Activated naive CD4-positive, alpha-beta T cell (primary cell): ENCODE measurements at places on chromosomes 1 and 21.

DNA sequence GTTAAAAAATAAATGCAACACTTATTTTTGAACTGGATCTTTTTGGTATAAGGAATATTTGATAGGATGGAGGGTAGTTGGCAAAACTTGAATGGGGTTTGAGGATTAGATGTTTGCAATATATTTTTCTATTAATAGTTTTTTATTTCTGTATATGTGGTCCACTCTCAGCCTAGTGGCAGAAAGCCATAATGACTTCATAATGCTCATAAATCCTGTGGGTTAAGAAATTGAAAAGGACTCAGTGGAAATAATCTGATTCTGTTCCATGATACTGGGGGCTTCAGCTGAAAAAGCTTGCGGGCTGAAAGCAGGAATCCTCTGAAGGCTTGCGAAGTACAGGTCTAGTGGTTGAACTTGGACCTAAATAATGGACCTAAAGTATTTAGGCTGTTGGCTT is 1028.6 kb upstream of the PRMT6 start:
- DNase-seq, result no peak

DNA sequence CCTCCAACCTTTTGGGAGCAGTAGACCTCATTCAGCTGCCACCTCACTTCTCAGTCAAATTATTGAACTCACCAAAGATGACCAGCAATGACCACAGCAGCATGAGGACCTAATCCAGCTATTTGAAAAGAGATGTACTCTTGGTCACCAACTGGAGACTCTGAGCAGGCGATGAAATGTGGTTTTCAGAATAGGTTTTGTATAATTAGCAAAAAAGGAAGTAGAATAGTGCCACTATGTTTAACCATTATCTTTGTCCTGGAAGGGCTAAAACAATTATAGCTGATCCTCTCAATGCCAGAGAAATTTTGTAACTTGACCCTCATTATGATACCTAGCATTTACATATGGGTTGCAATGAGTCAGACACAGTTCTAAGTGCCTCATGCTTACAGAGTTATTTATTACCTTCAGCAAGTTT is at the start of gene FCRL2:
Gene FCRL2, minus strand, starts transcription at position 162 of the 421 bp plus-strand sequence. Its CDS starts 59 bp downstream, at position 103.
- DNase-seq, result no peak

DNA sequence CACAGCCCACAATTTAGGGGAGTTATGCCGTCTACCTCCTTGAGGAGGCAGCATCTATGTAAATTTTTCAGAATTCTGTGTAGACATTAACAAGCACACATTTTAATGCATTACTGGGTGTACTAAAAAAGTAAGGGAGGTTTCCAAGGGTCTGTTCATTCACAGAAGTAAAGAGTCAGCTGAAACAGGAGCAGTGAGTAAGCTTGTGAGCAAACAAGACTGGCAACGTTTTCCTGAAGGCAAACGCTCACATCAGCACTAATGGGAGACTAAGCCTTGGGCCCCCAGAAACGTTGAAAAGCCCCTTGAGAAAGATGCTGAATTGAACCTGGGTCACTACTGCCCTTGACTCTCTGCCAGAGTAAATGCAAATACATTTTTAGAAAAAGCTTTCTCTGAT is 25.7 kb downstream of the RPRD2 start:
- DNase-seq, result no peak

DNA sequence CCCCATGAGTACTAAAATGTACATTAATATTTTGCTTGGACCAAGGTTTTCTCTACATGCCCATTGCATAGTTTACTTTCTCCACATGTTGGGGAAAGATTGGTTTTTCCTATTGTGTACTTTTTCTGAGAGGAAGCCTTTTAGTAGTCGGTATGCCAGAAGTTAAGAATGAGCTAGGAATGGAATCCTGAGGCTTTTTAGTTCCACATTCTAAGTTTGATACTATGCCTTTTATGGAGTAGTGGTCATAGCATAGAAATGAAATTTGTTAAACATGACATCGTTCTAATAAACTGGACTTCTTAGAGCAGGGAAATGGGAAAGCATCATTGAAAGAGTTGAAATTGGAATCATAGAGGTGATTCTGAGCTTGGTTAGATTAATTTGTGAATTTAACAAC is 64.3 kb downstream of the BCL9 start:
- no peak for DNase-seq

DNA sequence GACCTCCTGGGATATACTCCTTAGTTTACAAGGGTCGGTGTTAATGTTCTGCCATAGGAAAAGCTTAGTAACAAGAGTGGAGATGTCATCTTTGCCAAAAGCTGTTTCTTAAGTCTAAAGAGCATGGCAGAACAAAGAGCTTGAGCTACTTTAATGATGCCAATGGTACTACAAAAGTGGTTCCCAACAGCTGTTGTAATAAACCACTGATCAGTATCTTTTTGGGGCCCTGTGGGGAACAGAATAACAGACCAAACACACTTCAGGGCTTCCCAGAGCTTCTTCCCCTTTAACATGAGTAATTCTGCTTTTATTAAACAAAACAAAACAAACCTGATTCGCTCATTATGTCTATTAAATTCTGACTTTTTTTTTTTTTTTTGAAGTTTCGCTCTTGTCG is 116.3 kb downstream of the NCAM2 start:
- no peak for DNase-seq

DNA sequence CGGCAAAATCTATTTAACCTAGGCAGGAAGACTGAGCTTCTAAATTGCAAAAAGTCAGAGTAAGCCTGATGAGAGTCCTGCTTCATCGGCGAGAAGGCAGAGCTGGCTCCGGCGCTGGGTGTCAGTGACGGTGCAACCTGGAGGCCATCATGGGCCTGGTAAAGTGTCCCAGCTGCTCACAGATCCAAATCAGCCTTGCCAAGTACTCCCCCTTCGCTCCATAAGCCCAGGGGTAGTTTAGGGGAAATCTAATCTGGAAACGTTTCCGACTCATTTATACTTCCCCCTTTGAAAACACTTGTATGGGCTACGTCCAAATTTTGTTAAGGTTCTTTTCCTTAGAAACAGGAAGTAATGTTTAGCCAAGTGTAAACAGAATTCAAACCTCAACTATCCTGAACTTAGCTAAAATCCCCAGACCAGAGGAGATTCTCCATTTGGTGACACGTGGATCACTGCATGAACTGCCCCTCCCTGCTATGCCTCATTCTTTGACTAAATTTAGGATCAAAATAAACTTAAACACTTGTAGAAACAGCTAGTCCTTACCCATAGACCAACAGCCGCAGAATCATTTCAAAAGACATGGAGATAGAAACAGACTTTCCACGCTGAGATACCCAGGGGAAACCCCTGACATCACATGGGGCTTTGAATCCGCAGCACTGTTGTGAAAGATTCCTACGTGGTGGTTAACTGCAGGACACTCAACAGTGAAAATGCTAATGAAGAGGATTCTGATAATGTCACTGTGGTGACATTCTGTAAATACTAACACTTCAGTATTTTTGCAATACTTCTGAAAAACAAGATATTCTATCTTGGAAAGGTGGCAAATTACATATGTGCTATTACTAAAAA is 172.7 kb downstream of the TGFBR3 start:
- DNase-seq, result no peak

- no peak for DNase-seq
Measured at GRCh38 chr1:248872752-248873408, 14.0 kb upstream of the ZNF692 start.

GRCh38 chr1:21586846-21587601 is 77.8 kb downstream of the ALPL start:
- DNase-seq, result no peak

DNA sequence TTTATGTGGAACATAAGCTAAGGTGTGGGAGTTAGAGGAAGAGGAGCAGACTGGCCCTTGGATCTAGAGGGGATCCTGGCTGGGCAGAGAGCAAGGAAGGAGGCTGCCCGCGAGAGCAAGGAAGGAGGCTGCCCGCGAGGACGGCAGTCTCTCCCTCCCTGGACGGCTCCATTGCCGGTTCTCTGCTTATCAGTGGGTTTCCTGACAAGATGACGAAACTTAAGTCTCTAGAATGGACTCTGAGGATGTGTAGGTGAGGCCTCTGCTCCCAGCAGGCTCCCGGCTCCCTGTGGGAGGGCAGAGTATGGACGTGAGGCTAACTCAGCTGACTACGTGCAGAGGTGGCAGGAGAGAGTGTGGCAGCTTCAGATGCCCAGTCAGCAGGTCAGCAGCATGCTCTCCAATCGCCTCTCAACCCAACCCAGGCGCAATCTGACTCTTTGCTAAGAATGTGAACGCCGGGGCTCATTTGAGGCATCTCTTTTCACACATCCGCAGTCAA is 6.1 kb downstream of the MYBPHL start:
- DNase-seq, result no peak

DNA sequence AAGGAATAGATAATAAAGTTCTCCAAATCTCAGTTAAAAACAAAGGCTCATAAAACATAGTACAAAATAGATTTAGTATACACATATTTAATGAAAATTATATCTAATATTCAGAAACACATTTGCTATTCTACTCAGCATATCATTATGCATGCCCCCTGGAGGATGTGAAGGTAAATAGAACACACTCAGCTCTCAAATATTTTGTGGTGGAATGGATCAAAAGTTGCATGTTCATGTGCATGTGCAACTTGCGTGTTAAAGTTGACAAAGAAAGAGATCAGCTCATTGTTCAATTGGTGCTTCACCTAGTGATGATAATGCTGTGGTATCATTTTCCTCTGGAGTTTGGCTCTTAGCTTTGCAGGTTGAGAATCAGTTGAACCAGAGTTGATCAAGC is 4.9 kb upstream of the ZNF644 start:
- no peak for DNase-seq

GRCh38 chr1:229316166-229316565 is 26.7 kb downstream of the CCSAP start:
- DNase-seq, result no peak

DNA sequence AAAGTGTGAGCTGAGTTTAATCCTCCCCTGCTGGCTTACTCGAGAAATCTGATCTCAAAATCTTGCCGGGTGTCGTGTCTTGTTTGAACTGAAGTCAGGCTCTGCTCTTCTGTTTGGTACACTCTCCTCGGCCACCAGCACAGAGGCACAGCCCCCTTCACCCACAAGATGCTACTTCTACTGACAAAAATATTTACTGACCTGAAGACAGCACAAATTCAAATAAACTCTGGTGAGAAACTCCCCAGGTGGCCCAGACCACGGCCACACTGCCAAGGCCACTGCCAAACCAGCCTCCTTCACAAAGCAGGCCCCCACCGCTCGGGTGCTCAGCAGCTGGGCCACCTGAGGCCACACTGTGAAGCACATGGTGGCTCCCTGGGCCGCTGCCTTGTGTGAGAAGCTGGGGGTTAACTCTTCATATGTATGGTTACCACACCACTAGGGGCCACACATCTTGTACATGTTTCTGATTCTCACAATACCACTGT is 80.6 kb downstream of the TGFBR3 start:
- DNase-seq, result no peak

GRCh38 chr1:201230676-201231075 is 40.1 kb downstream of the IGFN1 start:
- DNase-seq, result no peak

DNA sequence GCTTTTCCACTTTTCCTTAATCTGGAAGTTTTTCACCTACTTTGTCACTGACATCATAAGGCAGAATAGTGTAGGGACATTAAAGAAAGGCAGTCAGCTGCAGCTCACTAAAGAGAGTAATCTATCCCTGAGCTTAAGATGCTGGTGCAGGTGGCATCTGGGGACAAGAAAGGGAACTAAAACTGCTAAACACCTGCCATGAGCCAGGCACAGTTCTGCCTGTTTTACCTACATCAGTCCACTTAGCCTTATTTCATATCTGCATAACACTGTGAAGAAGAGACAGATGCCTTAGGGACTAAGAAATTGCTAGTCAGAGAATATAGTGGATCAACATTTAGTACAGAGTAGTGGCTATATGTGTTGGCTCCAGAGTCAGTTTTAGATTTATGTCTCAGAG is 88.1 kb downstream of the GPATCH2 start:
- DNase-seq, result no peak

GRCh38 chr1:2103901-2104590 is 53.8 kb downstream of the PRKCZ start:
- DNase-seq, result no peak

- DNase-seq, result no peak
Measured at GRCh38 chr1:53896635-53897229, 2.7 kb downstream of the DIO1 start.

DNA sequence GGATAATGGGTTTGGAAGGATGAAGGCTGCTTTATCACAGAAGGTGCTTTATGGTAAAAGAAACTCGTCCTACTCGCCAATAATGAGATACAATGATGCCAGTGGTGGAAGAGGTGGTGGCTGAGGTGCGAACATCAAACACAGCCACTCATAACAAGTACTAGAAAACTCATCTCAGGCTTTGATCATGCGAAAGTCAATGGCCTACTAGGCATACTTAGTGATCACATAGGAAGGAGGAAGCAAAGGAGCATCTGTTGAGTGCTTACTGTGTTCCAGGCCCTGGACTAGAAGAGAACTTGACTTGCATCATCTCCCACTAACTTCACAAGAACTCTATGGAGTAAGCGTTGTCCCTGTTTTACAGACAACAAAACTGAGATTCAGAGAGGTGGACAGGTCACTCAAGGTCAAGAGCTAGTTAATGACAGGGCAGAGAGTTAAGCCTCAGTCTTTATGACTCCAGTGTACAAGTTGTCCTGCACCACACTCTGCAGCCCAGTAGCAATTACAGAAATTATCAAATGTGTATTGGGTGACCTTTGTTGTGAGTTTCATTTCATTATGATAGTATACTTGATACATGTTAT is 33.6 kb downstream of the RUNX1 start:
- no peak for DNase-seq

GRCh38 chr1:15949453-15950245 is 26.3 kb downstream of the ZBTB17 start:
- DNase-seq, result peak; percentile 53

DNA sequence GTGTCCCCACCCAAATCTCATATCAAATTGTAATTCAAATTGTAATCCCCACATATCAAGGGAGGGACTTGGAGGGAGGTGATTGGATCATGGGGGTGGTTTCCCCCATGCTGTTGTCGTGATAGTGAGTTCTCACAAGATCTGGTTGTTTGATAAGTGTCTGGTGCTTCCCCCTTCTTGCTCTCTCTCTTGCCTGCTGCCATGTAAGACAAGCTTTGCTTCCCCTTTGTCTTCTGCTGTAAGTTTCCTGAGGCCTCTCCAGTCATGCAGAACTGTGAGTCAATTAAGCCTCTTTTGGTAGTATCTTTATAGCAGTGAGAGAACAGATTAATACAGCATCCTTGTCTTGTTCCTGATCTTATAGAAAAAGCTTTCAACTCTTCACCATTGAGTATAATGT is 6.5 kb upstream of the LRRC39 start:
- DNase-seq, result no peak

- DNase-seq, result no peak
Measured at GRCh38 chr1:109479901-109480300, 3.8 kb upstream of the ATXN7L2 start.

- DNase-seq, result no peak
Measured at GRCh38 chr1:4284976-4285375, 369.4 kb upstream of the AJAP1 start.

- no peak for DNase-seq
Measured at GRCh38 chr1:13783551-13783950, 83.6 kb downstream of the PRDM2 start.

- no peak for DNase-seq
Measured at GRCh38 chr1:64743954-64744491, 852 bp upstream of the RAVER2 start.

GRCh38 chr1:109306832-109307273 is at the start of gene MYBPHL:
Gene MYBPHL, minus strand, starts transcription at chr1:109307011. Its CDS starts 20 bp downstream, at chr1:109306991.
- DNase-seq, result no peak
